Naive thymus-derived CD4-positive, alpha-beta T cell (primary cell): ENCODE measurements at places on chromosomes 2 and 18. TPM values are rescaled to one million over a fixed set of nuclear protein-coding genes. Genes with fewer than 3 reads are reported as not detected.
A peak's percentile ranks its signal among the peaks of the same experiment; 100 is the strongest.

GRCh38 chr2:70403267-70404053 lies 101.6 kb upstream of the FAM136A start:
- DNase-seq: no peak

- no peak for DNase-seq
Measured at GRCh38 chr2:113672326-113672932, 45.4 kb downstream of the RABL2A start.

The HOXD1 gene
- not detected for polyA plus RNA-seq

- no peak for DNase-seq
Measured at GRCh38 chr2:241081190-241081642, 20.9 kb downstream of the MTERF4 start.

The CCL20 gene
- not detected for polyA plus RNA-seq

DNA sequence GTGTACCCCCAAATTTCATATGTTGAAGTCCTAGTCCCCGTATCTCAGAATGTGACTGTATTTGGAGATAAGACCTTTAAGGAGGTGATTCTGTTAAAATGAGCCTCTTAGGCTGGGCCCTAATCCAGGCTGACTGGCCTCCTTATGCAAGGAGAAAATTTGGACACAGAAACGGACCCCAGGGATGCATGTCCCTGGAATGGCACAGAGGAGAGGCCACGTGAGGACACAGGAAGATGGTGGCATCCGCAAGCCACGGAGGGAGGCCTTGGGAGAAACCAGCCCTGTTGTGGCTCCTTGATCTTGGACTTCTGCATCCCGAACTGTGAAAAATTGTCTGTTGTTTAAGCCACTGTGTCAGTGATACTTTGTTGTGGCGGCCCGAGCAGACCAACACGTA lies 150.7 kb downstream of the COL4A4 start:
- DNase-seq: no peak

DNA sequence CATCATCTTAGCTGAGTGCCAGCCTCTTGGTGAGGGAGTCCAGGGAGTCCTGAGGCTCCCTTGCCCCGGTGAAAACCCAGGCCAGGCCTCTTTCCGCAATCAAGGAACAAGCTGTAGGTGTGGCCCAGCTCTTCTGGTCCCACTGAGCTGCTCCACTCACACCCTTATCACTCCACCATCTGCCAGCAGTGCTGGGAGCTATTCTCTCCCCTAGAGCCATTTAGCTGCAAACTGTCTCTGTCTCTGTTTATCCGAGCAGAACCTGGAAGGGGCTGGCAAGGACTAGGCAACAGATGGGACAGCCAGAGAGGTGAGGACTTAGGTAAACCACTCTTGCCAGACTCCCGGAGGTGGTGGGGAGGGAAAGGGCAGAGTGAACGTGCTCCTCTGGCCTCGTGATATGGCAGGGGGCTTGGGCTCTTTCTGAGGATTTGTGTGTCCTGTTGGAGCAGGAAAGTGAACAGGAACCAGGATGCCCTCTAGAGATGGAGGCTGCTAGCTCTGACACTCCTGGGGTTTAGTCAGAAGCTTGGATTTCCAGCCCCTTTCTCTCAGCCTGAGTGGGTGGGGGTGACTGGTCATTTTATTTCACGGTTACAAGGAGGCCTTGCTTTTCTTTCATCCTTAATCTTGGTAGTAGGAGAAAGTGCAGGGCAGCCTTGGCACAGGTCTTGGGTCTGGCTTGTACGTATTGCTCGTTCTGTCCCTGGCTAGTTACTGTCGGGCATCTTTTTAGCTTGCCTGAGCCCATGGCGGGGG lies 19.6 kb downstream of the B3GNT2 start:
- no peak for DNase-seq

- DNase-seq: no peak
Measured at GRCh38 chr2:113126845-113127645, at the start of gene IL1RN. TSS of gene IL1RN (plus strand) at chr2:113127598. CDS start at chr2:113127625, 27 bp downstream.

The SCG2 gene
- polyA plus RNA-seq: not detected

GRCh38 chr2:37670378-37671008 lies 949 bp downstream of the CDC42EP3 start:
- DNase-seq: no peak

The CHST9 gene
- polyA plus RNA-seq: not detected

The FBXO36 gene
- 1.2 TPM for polyA plus RNA-seq

The MAP3K19 gene
- not detected for polyA plus RNA-seq

GRCh38 chr18:22613058-22613690 lies 195.5 kb upstream of the CTAGE1 start:
- no peak for DNase-seq

GRCh38 chr2:96341641-96342040 lies 6.1 kb downstream of the NCAPH start:
- no peak for DNase-seq

GRCh38 chr2:133484106-133484505 lies 84.2 kb downstream of the NCKAP5 start:
- no peak for DNase-seq

The TTR gene
- not detected for polyA plus RNA-seq

DNA sequence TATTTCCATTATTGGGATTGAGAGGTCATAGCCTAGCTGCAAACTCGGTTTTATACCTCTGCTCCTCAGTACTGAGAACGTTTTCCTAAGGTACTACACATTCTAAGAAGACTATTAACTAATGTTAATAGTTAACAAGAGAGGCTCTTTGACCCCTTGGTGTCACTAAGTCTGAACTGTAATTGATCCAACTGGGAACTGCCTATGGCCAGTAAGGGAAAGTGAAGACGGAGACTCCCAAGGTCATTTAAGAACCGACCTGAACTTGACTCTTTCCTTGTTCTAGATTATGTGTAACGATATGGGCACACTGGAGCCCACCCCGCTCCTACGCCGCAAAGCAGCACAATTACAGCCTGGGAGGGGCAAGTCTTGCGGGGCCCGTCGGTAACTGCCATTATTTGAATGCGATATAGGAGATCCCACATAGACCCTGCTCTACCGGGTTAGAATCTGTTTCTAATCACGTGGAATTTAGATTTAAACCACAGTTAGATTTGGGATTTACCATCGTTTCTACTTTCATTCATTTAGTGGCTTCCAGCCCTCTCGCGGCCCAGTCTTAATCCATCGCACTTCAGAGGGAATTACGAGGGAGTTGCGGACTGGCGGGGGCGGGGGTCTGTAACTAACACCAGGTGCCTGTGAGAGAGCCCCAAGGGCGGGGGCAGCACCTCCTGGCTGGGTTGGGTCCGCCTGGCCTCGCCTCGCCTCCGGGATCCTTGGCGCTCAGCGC lies 84.1 kb upstream of the EPB41L3 start:
- no peak for DNase-seq

DNA sequence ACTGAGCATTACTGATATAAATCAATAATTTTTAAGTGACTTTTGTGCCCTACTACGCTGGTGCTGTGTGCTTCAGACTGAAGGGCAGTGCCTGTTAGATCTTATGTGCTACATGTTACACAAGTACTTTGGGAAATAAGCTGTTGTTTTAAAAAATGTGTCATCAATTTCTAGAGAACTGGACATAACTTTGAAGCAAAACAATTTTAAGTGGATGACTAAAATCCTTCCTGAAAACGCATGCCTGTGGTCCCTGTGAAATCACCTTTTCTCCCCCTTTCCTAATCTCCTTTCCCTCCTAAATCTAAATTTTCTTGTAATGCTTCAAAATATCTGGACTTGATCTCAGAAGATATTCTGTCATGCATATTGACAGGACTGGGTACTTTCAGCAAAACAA lies 7.1 kb upstream of the IL1RL1 start:
- DNase-seq: no peak

The AOX1 gene
- 0.54 TPM for polyA plus RNA-seq

The CD226 gene
- polyA plus RNA-seq: 30.9 TPM

- DNase-seq: no peak
Measured at GRCh38 chr2:240655931-240656886, 26.5 kb downstream of the AQP12B start.

The LBH gene
- polyA plus RNA-seq: 292 TPM

GRCh38 chr2:189157456-189157855 lies 22.1 kb downstream of the COL5A2 start:
- DNase-seq: no peak

DNA sequence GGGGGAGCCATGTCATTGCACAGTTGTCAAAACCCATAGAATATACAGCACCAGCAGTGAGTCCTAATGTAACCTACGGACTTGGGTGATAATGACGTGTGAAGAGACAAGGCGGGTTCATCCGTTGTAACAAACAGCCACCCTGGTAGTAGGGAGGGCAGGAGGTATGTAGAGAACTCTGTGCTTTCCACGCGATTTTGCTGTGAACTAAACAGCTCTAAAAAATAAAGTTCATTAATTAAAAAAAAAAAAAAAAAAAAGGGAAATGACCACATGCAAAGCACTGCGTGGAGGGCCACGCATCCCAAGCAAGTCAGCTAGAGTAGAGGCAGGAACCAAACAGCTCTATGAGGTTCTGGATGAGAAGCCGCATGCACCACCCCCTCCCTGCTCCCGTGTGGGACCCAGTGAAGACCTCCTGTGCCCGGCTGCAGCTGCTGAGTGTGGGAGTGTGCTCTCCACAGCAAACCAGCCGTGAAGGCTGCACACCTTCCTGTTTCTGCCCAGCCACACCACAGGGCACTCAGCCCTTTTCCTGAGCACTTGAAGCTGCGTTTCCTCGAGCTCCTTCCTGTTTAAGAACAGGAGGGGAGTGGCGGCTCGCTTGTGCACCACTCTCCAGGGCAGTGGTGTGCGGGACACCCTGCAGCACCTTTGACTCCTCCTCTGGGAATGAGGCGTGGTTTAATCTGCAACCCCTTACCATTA lies 65.6 kb downstream of the ODC1 start:
- peak; percentile 59 for DNase-seq

The FTCDNL1 gene
- 0.60 TPM for polyA plus RNA-seq

The FAM237A gene
- polyA plus RNA-seq: not detected

The BCL11A gene
- 1.5 TPM for polyA plus RNA-seq

The AGBL5 gene
- polyA plus RNA-seq: 10.4 TPM

- DNase-seq: no peak
Measured at GRCh38 chr2:88654714-88655113, 27.4 kb upstream of the EIF2AK3 start.

GRCh38 chr2:218327451-218328210 lies 29.0 kb upstream of the CATIP start:
- no peak for DNase-seq

DNA sequence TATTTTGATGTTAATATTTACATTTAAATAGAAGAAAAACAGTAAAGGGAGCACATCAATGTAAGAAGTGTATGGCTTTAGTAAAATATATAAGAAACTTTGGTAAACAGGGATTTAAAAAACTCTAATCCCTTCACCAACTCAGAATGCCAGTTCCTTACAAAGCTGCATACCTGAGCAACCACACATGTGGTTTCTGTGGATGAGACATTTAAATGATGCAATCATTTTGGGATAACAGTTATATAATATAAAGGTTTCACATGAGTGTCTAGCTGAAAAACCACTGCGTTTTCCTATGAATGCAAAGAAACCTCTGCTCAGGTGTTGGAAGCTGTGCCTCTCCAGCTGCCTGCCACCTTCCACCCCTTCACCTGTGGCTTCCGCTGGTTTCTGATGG lies 209.1 kb upstream of the REV1 start:
- no peak for DNase-seq

- DNase-seq: no peak
Measured at GRCh38 chr2:160402501-160402900, 91.1 kb downstream of the RBMS1 start.

DNA sequence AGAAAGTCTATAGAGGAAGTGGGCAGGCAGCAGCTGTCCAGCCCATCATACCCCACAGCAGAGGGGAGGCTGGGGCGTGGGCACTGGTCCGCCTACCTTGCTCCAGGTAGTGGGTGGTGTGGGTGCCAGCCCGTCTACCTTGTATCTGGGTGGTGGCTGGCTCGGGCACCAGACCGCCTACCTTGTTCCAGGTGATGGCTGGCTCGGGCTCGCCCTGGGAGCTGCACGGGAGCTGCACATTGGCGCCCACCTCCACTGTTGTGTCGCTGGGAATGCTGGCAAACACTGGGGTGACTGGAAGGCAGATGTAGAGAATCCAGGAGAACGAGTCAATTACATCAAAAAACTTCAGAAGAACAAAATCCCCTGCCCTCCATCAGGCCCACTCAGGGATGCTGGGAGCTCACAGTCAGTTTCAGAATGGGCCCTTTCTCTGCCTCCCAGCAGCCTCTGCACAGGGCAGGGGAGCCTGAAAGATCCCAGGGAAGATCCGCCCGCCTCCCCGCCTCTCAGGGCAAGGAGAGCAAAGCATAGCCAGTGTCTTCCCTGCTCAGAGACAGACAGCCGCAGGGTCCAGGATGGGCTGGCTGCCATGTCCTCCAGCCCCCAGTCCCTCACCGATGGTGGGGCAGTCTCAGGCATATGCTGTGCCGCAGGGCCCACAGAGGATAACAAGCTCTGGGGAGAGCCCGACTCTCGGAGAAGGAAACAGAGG lies 82.3 kb downstream of the PXDN start:
- DNase-seq: no peak

DNA sequence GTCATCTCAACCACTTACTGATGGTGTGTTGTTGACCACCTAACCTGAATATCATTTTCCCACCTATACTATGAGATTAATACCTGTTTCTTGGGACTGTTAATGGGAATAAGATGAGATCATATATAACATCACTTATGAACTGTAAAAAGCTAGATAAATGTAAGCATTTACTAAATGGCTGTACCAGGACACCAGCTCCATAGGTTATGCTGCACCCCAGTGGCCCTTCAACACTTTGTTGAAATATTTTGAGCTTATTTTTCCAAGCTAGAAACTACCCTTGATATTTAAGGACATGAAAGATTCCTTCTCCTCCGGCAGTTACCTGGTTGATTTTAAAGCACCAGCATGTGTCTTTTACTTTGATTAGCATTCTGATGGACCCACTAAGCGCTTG lies 138.0 kb upstream of the CDCA7 start:
- DNase-seq: no peak

DNA sequence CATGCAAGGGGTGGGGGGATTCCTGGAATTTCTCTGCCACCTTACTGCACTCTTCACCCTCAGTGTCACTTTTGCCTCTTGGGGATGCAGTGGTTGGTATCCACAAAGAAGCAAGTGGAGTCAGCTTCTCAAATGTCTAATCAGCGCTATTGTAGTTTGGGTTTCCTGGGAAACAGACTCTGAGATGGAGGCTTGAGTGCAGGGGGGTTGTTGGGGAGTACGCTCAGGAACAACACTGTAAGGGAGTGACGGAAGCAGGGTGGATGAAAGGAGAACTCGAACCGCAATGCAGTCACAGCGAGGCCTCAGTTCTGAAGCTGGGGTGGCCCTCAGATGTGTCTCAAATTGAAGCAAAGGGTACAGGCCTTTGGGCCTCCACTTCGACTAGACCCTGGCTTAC lies 73.6 kb upstream of the EPC2 start:
- no peak for DNase-seq

The CABYR gene
- not detected for polyA plus RNA-seq

DNA sequence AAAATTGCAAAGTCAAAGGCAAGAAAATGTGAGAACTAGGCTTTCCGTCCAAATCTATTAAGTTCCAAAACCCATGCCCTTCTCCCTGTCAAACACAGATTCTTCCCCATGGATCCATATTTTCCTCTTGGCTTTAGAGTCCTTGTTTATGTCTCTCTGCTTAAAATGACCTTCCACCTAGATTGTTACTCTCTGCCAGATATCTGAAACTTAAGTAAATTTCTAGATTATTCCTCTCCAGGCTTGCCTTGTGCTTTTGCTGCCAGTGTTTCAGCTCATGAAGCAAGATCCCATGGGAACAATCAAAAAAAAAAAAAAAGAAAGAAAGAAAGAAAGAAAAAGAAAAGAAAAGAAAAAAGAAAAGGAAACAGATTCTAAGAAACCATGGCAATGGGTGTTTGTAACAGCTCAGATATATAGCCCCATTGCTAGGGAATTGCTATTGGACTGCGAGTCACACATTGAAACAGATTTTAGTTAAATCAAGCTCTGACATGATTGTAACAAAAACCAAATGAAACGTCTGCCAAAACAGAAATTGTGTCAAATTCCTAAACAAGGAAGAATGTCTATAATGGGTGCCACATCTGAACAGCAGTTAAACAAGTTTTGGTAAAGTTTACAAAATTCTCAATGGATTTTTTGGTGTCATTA lies 660.7 kb upstream of the CNTNAP5 start:
- DNase-seq: no peak
